ENCODE measurements at places on chromosomes 11 and 22. TPM values are rescaled to one million over a fixed set of nuclear protein-coding genes. Genes with fewer than 3 reads are reported as not detected.

GRCh38 chr11:70233511-70233934 is 30.4 kb downstream of the FADD start:
- DNase-seq: no peak

GRCh38 chr22:39583066-39583667 is 12.6 kb downstream of the CACNA1I start:
- DNase-seq: no peak

DNA sequence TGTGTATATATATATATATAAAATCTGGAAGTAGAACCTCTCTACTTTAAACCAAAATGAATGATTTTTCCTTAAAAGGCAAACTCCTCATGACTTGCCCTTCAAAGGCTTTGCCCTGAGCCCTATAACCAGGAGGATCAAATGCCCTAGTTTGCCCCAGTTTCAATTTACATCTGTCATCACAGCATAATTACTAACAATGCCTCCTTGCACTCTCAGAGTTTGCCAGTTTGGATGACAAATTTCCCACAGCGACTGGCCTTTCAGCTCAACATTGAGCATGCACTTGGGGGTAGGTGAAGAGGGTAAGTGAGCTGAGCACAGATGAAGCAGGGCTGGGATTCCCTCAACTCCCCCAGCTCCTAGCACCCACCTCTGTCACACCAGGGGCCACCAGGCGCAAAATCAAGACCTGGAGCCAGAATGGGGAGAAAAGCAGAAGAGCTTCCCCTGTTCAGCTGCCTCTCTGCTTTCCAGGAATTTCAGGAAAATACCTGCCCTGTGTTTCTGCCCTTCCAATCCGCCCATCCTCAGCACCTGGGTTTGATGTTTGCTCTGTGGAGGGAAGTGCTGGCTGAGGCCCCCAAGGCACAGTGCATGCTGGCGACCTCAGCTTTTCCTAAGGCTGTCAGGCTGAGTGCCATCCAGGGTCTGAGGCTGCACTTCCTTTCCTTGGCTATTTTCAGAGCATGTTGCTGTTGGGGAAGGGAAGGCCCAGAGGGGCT is 67.5 kb downstream of the ADAMTS15 start:
- DNase-seq: no peak

GRCh38 chr11:96523656-96524055 is 133.8 kb downstream of the JRKL start:
- DNase-seq: no peak

- no peak for DNase-seq
These were observed 196.2 kb downstream of the MYO18B start for GRCh38 chr22:25938151-25938550.

- no peak for DNase-seq
These were observed 9.3 kb upstream of the CDC42BPG start for GRCh38 chr11:64853709-64854108.

GRCh38 chr11:112613051-112613972 is 347.9 kb upstream of the NCAM1 start:
- no peak for DNase-seq

DNA sequence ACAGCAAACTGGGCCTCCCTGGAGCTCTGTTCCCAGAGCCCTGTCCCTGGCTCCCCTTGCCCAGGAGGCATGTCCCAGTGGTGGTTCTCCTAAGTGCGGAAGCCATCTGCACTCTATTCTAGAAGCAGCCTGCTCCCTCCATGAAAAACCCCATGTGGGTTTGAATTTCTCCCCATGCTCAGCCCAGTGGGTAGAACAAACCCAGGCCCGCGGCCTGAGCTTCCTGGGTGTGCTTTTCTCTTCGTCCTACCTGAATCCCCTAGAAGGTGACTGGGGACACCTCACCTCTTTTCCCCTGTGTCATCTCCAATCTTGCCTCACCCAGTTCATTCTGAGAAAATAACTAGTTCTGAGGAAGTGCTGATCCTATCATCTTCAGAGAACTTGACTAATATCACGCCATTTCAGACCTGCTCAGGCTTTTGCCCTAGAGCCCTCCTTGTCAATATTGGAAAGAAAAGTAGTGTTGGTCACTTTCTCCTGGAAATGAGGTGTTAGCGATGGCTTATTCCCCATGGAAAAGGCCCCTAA is 15.9 kb downstream of the IL10RA start:
- DNase-seq: no peak

- DNase-seq: no peak
These were observed 15.6 kb upstream of the NECTIN1 start for GRCh38 chr11:119744577-119744976.

DNA sequence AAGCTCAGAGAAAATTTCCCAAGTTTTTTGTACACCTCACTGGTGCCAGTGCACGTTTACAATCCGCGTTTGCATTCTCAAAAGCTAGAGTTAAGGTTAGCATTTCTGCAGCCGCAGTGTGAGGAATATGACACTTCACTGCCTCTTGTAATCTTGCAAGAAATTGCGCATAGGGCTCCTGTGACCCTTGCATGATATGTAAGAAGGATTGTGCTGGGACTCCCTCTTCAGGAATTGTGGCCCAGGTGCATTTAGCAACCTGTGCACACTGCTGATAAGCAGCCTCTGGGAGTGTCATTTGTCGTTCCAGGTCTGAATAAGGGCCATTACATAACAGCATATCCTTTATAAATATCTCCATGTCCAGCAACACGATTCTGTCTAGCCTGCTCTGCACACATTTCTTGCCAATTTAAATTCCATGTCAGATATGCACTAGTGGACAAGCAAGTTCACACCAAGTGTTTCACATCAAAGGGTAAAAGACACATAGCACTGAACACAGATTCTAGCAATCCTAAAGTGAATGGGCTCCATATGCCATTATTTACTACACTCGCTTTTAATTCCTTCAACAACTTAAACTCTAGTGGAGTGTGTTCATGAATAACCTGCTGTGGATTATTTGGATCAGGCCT is 69.2 kb upstream of the INCENP start:
- DNase-seq: no peak

DNA sequence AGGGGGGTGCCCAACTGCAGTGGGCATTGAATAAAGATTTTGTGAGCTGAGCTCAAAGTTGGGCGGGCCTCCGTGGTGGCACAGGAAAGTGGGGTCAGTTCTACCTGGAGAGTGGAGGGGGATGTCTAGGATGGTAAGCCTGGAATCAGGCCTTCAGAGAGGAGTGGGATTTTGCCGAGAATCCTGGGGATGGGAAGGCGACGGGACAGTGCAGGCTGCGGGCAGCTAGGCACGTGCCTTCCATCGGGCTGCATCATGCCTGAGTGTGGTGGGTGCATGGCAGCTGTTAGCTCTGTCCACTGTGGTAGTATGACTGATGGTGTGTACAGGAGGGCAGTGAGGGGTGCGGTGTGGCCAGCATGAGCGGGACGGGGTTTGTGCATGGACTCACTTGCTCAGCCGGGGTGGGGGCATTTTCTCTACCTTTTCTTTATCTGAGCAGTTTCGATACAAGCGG is 3.6 kb downstream of the SHANK3 start:
- no peak for DNase-seq

DNA sequence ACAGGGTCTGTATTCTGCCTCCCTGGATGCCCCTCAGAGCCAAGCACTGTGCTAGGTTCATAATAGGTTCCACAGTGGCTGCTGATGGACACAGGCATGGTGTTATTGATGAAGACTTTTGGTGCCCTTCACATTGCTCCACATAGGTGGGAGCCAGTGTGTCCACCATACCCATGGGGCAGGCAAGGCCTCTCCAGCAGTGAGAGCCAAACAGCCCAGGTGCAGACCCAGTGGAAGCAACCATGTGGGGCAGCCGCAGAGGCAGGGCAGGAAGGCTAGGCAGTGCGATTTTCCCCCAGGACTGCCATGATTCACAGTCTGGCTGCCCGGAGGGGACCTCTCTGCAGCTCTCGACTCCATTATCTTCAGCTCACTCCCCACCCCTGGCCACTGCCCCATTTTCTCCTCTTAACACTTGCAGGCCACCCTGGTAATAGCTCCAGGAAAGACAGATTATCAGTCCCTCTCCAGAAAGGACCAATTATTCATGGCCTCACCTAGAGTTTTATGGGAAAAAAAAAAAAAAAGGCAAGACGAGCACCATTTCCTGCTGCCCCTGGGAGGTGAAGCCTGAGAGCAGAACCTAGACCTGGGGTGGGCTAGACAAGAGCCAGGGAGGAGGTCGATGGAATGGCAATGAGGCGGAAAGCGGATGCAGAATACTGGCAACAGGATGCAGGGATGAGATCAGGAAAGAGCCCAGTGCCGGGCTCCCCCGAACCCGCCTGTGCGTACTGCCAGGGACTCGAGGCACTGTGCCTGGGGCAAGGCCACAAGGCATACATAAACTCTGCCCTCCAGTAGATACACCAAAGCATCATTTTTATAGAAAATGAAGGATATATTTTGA is 343.0 kb upstream of the NCAM1 start:
- DNase-seq: no peak

DNA sequence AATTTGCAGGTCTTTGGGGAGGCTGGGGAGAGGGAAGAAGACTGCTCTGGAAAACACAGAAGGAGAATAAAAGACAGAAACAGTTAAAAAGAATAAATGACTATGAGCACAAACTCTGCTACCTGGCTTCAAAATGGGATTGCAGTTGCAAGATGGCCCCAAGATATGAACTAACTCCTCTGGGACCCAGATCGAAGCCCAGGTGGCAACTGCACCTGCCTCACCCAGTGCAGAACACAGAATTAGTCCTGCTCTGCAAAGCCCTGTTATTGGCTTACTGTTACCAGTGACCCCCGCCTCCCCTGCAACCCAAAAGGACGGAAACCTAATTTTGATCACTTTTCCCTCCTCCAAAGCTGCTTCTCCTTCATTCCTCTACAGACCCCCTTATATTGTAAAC is 35.9 kb upstream of the POU2AF1 start:
- no peak for DNase-seq

DNA sequence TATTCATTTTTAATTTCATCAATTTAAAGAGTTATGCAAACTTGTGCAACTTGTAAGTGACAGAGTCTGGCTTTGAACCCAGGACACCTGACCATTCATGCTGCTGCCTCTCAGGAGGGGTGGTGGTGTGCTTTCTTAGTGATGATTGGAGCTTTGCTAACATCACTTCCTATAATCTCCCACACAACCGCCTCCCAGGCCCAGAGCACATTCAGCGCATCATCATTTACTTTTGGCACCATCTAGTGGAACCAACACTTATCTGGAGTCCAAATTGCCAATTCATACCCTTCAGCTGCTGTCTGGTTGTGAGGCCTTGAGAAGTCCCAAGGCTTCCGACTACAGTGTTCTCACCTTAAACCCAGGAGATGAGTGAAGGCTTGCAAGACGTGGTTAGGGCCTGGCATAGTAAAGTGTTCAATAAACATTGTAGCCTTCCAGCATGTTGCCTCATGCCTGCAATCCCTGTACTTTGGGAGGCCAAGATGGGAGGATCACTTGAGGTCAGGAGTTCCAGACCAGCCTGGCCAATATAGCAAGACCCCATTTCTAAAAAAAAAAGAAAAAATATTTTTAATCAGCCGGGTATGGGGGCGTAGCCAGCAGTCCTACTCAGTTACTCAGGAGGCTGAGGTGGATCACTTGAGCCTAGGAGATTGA is 1.1 kb upstream of the TTLL1 start:
- peak; percentile 28 for DNase-seq

GRCh38 chr22:27485842-27486241 is 315.7 kb downstream of the MN1 start:
- DNase-seq: no peak

DNA sequence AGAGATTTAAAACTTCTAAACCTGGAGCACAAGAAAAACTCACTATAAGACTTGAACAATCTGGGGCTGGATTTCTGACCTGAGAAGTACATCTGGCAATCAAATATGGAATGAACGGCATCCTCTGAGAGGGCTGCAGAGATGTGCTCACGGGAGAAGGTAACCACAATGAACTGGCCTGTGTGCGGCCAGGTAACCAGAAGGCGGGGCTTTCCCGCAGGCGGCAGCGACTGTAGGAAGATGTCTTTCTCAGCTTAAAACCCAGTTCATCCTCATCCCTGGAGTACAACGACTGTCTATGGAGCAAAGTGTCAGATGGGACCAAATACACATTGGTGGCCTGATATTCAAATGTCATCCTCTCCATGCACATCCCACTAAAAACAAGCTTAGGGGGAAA is 24.5 kb downstream of the MICAL3 start:
- DNase-seq: no peak

- no peak for DNase-seq
These were observed 671.1 kb upstream of the CCDC90B start for GRCh38 chr11:83957038-83957900.

Gene HEPHL1
- total RNA-seq: not detected

Gene SCO2
- 1.1 TPM for total RNA-seq

Gene SCUBE2
- 42.1 TPM for total RNA-seq

Gene OR8G1
- total RNA-seq: not detected

Gene GSTT2
- not detected for total RNA-seq

Gene GAS2
- 3.0 TPM for total RNA-seq

Gene ISX
- total RNA-seq: not detected

Gene RHOD
- total RNA-seq: 6.6 TPM

Data from neural progenitor cell (in vitro differentiated cells).